Fibroblast of skin of abdomen (primary cell): ENCODE measurements at places on chromosomes 5 and 9.

GRCh38 chr9:135919318-135919890 is 12.1 kb upstream of the CAMSAP1 start:
- DNase-seq = no peak

- DNase-seq = no peak
Observed at GRCh38 chr9:14296495-14297113, 17.3 kb downstream of the NFIB start.

- peak; percentile 85 for DNase-seq
Observed at GRCh38 chr9:28234894-28235277, 661.6 kb upstream of the C9orf72 start.

DNA sequence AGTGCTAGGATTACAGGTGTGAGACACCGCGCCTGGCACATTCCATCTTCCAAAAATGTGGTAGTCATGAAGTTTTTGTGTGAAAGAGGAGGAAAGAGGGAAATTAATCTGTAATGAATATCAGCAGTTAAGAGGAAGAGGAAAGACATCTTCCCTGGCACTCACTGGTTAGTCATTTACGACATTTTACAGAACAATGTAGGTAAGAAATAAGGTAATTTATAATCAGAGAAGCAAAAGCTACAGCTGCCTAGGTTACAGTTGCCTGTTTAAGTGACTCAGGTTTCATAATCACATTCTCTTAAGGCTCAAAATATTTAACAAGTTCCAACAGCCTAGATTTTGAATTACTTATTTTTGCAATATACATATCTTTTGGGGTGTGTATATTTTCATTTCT is 26.9 kb downstream of the CNOT6 start:
- no peak for DNase-seq

GRCh38 chr5:71601222-71602026 is 14.3 kb downstream of the MCCC2 start:
- DNase-seq = peak; percentile 87

GRCh38 chr9:86434039-86434726 is 80.0 kb upstream of the TUT7 start:
- DNase-seq = peak; percentile 90

- DNase-seq = peak; percentile 51
Observed at GRCh38 chr5:56305001-56305950, 72.1 kb upstream of the ANKRD55 start.

DNA sequence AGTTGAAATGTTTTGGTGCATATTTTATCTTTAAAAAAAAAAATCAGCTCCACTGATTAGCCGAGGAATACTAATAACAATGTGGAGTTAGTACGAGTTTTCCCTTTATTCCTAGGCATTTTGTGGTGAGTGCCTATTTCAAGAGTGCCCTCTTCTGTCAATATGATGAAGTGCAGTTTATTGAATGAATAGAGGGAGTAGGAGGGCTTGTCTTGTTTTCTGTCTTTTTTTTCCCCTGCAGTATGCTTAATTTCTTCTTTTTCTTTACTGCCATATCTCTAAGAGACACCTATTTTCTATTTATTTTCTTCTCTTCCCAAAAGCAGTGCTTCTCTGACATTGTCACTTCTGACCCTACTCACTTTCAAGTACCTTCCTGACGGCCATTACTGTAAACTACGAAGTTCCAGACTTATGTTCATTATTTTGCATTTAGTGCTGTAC is 169.6 kb upstream of the PITX1 start:
- no peak for DNase-seq

- peak; percentile 89 for DNase-seq
Observed at GRCh38 chr9:38008168-38009034, 60.6 kb downstream of the SHB start.

- DNase-seq = no peak
Observed at GRCh38 chr9:79693750-79694149, 122.0 kb downstream of the TLE4 start.

- peak; percentile 25 for DNase-seq
Observed at GRCh38 chr5:9766581-9766980, 136.4 kb upstream of the TAS2R1 start.

DNA sequence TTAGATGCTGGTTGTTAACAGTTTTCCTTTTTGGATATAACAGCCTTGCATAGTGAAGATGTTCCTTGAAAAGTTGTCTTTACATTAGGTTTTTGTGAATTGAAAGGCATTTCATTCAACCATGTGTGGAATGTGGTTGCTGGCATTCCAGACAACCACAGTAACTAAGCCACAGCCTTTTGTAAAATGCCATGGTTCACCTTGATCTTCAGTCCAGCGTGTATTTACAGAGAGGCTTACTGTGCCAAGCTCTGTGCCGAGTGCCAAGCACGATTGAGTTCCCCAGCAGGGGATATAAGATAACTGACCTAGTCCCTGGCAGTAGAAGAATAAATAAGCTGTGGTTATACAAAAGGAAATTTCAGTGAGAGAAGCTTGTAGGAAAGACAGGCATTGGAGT is 4.9 kb downstream of the EXOSC2 start:
- DNase-seq = peak; percentile 62

DNA sequence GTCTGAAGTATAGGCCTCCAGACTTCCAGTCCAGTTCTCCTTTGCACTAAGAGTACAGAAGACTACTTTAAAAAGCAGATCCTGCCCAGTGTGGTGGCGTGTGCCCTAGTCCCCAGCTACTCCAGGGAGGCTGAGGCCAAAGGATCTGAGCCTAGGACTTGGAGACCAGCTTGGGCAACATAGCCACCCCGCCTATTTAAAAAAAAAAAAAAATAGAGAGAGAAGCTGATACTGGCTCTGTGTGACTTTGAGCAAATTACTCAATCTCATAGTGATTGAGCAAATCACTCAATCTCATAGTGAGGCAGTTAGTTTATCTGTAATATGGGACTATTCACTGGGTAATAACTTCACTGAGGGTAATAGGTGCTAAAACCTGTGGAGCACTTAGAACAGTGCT is 43.6 kb upstream of the KDM4C start:
- DNase-seq = no peak

DNA sequence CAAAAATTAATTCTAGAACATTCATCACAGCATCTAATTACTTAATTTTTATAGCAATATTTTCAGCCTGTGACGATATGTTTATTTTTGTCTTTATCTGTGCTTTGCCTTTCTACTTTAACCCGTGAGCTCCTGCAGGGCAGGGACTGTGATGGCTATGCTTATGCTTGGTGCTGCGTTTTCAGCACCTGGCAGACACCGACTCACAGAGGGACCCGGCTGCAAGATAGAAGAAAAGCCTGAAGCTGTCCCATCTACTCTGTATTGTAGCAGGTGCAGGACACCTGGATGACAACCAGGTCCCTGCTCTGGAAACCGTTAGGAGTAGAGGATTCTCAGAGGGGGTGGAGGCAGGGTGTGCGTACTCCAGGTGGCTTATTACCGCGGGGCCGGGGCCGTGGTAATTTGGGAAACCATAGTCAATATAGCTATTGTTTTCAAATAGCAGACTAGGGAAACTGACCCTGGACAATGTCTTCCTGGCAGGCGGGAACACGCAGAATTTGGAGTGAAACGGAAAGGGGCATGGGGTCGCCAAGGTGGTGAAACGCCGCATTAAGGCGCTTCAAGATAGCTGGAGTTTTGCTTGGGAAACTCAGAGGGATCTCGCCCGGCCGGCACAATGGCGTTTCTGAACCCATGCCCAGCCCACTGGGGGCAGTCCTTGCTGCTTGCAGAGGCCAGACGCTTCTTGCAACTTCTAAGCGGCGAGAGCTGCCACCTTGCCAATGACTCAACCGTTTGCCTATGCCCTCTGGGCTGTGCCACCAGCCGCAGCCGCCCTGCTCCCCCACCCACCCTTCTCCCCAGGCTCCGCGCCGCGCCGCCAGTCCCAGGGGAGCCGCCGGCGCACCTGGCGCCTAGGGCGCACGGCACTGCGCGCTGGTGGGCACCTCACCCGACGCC is 140.1 kb upstream of the PALM2AKAP2 start:
- DNase-seq = no peak

DNA sequence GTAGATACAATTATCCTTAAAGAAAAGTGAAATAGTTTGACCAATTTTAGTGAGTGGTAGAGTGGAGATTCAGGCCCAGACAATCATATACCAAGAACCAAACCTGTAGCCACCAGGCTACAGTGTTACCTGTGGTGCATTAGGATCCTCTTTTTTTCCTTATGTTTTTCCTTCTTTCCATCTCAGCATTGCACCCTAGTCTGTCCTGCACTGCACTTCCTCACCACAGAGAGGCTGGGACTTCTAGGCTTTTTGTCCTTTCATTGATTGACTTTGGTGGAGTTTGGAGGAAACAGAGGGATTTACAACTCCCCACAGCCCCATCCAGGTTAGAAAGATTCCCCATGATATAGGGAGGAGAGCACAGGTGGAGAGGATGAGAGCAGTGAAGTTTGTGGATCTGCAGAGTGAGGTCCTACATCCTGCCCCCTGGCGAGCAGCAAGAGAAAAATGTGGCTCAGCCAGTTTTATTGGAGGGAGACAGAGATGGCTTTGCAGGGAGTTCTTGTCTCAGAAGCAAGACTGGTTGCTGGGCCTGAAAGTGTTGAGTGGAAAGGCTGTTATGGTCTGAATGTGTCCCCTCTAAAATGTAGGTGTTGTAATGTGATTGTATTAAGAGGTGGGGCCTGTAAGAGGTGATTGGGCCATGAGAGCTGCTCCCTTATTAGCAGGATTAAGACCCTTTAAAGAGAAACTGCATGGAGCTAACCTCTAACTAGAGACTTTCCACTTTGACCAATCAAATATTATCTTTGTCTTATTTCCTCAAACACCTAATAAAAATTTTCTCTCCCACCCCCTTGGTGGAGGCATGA is 36.2 kb downstream of the KIF4B start:
- DNase-seq = no peak

GRCh38 chr9:35749515-35750255 is 598 bp downstream of the RGP1 start:
- no peak for DNase-seq

- DNase-seq = no peak
Observed at GRCh38 chr9:119639287-119639955, 270.2 kb upstream of the BRINP1 start.

GRCh38 chr5:171494452-171495121 is 75.1 kb downstream of the FGF18 start:
- DNase-seq = peak; percentile 89

DNA sequence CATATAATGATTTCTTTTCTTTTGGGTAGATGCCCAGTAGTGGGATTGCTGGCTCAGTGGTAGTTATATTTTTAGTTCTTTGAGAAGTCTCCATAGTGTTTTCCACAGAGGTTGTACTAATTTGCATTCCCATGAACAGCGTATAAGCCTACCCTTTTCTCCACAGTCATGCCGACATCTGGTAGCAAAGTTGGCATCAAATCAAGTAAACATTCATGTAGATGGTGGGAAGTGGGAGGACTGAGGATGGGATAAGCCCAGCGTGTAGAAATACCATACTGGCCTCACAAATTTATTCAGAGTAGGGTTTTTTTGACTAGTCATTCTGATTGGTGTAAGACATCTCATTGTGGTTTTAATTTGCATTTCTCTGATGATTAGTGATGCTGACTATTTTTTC is 115.4 kb downstream of the EGFLAM start:
- DNase-seq = peak; percentile 77

GRCh38 chr9:87386490-87387025 is 111.1 kb upstream of the DAPK1 start:
- no peak for DNase-seq

DNA sequence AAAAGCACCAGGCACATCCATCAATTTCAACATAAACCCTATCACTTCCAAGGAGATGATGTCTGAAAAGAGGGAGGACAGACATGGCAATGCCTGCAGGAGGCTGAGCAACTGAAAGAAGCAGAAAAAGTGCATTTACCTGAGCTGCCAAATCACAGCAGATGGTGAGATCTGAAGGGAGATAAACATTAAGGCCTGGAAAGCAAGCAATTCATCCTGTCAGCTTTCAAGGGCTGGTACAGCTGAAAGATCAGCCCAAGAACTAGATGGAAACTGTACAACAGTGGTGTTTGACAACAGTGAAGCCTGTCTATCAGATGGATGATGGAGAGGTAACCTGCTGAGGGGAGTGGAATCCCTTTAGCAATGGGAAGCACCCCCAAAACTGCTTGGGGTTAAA is 433.2 kb upstream of the ZNF608 start:
- no peak for DNase-seq

GRCh38 chr9:113577525-113578261 is 114.2 kb downstream of the RGS3 start:
- peak; percentile 42 for DNase-seq

- no peak for DNase-seq
Observed at GRCh38 chr9:37905776-37906175, 1.8 kb upstream of the SLC25A51 start.

GRCh38 chr5:61881821-61882487 is 424.1 kb upstream of the KIF2A start:
- peak; percentile 65 for DNase-seq

- DNase-seq = no peak
Observed at GRCh38 chr9:12670006-12670405, 23.2 kb upstream of the TYRP1 start.

GRCh38 chr5:132053483-132053882 is 7.0 kb upstream of the IL3 start:
- no peak for DNase-seq

GRCh38 chr9:119368681-119369581 is at the start of gene BRINP1:
Gene BRINP1 (minus strand): TSS chr9:119369435. CDS start chr9:119313355, 56,080 bp downstream.
- peak; percentile 35 for DNase-seq

- DNase-seq = peak; percentile 62
Observed at GRCh38 chr9:123725389-123725788, 204.5 kb downstream of the DENND1A start.

GRCh38 chr5:136781464-136781863 is 416.1 kb upstream of the TRPC7 start:
- DNase-seq = peak; percentile 85

- DNase-seq = no peak
Observed at GRCh38 chr5:173884402-173885053, 3.6 kb upstream of the CPEB4 start.

DNA sequence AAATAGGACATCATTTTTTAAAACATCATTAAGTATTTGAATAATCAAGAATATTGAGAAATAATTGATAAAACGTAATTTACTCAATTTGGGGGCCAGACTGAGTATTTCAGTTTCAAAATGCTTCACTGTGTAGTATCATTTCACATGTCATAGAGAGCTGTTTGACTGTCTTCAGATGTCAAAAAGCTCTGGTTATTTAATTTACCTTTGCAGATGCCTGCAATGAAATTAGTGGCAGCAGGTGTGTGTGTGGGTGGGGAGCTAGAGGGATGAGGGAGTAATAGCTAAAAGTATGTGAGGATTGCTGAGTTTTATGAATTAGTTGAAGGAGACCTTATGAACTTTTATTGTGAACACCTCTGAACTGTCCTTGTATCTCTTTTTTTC is 567.2 kb upstream of the MEF2C start:
- DNase-seq = no peak

DNA sequence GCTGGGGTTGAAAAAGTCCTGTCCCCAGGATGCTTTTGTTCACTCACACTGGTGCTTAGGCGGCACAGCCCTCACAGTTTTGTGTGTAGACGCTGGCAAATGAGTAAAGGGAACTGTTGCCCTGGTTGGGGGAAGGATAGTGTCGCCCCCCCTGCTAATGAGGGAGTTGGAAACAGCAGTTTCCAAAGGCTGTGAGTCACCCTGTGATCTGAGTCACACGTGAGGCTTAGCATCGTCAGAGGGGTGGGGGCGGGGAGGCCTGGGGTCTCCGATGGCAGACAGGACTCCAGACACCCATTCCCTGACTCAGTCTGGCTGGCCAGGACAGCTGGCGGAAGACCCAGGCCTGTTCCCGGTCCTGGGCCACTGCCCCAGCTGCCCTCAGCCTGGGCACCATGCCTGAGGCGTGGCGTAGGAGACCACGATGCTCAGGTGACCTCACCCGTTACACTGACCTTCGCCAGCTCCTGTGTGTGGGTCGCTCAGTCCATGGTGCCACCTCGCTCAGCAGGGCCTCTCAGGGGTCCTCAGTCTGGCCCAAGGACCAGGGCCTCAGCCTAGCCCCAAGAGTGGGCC is 2.9 kb downstream of the DNAJB5 start:
- DNase-seq = peak; percentile 92

- no peak for DNase-seq
Observed at GRCh38 chr5:135628771-135629563, 50.2 kb upstream of the CXCL14 start.
